ENCODE measurements at places on chromosomes 6 and 20. TPM values are rescaled to one million over a fixed set of nuclear protein-coding genes. Genes with fewer than 3 reads are reported as not detected.

Gene PPIL6
- 6.9 TPM for total RNA-seq

Gene TRIM10
- total RNA-seq = not detected

- no peak for DNase-seq
Measured at GRCh38 chr6:4102687-4103244, 23.8 kb upstream of the FAM217A start.

GRCh38 chr20:48826069-48826468 is 1.7 kb downstream of the PREX1 start:
- no peak for DNase-seq

GRCh38 chr6:125732398-125732797 is 17.0 kb upstream of the HEY2 start:
- DNase-seq = no peak

- no peak for DNase-seq
Measured at GRCh38 chr6:23656255-23657194, 469.5 kb upstream of the NRSN1 start.

Measured in right atrium auricular region (tissue), 2 donors.